ENCODE measurements at places on chromosomes 4 and X. TPM values are rescaled to one million over a fixed set of nuclear protein-coding genes. Genes with fewer than 3 reads are reported as not detected.

DNA sequence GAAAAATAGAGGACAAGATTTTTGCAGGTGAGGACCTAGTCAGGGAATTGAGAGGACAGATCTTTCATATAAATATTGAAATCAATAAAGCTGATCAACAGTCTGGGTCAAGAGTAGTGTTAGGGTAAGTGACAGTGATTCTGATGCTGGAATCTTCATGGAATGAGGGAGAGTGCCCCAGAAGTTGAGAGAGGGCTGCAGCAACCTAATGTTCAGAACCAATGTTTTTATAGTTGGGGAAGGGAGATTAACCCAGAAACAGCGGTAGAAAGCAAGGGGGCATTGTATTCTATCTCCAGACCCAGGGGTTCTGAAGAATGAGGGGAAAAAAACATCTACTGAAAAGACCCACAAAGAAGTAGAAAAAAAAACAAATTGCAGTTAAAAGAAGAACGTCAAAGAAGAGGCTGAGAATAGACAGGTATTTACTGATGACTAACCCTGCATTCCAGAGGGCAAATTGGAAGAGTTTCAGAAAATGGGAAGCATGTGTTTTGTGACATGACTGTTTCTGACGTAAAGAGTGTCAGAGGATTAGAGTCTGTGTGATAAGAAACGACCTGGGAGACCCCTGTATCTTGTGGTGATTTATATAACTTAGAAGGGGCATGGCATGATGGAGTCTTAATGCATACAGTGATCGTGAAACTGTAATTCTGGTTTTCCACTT is 819.6 kb upstream of the EPHA5 start:
- no peak for DNase-seq

DNA sequence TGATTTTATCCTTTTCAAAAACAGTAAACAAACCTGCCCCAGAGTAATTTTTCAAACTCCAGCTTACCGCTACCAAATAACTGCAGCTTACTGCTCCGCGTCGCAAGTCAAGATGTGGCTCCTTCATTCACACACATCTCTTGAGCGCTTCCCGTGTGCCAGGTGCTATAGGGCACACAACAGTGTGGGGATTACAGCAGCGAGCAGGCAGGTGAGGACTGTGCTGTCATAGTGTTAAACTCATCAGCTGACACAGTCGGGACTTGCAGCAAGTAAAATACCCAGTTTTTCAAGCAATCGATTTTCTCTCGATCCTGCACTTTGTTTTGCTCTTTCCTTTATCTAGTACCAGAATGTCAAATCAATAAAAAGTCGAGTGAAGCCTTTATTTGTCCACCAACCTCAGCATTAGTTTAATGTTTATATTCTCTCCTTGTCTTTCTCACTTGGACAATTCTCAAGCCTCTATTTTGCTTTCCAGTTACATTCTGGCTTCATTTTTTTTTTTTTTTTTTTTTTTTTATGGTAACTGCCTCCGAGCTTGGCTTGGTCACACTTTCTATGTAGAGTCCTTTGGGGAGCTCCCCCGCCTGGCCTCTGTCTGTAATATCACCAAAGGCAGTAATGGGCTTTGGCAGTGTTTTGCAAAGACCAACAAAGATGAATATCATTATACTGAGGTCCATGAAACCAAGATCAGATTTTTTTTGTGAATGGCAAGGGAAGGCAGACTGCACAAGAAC is 8.3 kb upstream of the ASB5 start:
- no peak for DNase-seq

DNA sequence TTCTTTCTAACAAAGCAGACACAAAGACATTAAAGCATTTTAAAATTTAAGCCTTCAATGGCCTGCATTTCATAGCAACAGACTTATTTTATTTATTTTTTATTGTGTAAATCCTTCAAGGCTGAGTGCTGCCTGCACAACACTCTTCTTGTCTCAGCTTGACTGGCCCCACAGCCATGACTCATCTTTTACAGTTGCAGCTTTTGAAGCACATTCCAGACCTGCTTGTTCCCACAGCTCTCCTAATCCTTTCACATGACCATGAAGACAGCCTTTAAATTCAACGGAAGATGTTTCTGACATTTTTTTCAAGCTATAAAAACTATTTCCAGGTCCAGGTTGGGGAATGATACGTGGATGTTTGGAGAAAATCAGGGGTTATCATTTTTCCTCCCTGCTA is 276.9 kb upstream of the TACR3 start:
- DNase-seq, result no peak

DNA sequence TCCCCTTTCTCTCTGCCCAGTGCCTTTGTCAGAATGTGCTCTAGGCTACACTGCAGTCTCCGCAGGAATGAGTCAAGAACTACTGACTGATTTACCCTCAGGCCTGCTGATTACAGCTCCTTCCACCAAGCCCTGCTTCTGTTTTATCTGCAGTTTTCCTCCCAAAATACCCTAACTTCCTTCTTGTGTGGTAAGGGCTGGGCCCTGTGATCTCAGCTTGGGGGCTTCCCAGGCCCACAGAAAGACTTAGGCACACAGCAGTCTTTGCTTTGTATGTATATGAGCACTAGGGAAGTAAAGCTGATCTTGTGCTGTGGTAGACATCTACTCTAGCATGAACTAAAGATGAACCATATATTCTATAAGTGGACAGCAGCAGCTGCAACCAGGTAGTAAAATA is 18.8 kb downstream of the PAK3 start:
- no peak for DNase-seq

GRCh38 chr4:91502365-91502764 is 801.4 kb upstream of the GRID2 start:
- DNase-seq, result no peak

IBSP gene
- not detected for total RNA-seq

CDKL2 gene
- total RNA-seq, result not detected

- DNase-seq, result no peak
Measured at GRCh38 chr4:147826288-147826646, 94.4 kb downstream of the ARHGAP10 start.

DNA sequence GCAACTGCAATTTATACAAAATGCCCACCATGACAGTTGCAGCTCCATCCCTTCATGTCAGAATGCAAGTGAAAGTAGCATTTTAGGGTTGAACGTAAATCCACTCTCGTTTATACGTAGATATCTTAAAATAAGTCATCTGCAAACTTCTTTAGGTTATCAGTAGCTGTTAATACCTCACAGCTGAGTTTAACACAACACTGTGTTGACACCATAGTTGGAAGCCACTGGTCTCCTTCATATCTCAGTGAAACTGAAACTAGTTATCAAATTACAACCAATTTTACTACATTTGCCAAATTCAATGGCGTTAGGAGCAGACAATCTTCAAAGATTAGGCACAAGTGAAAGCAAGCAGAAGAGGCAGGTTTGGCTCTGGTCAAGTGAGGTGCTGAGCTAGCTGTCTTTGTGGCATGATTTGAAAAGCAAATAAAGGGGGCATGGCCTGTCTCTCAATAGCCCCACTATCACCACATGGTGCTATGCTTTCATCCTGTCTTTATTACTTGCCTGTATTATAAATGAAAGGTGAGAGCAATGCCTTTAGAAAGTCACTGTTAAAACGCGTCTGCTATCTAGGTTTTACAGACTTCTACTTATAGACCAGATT is 12.3 kb downstream of the PPP3CA start:
- DNase-seq, result no peak

GRCh38 chr4:88177983-88178625 is 19.7 kb upstream of the ABCG2 start:
- no peak for DNase-seq

GRCh38 chrX:123184219-123184865 is at the start of gene GRIA3:
Gene GRIA3 (plus strand): TSS chrX:123184278. CDS start chrX:123184536, 258 bp downstream.
- no peak for DNase-seq

DNA sequence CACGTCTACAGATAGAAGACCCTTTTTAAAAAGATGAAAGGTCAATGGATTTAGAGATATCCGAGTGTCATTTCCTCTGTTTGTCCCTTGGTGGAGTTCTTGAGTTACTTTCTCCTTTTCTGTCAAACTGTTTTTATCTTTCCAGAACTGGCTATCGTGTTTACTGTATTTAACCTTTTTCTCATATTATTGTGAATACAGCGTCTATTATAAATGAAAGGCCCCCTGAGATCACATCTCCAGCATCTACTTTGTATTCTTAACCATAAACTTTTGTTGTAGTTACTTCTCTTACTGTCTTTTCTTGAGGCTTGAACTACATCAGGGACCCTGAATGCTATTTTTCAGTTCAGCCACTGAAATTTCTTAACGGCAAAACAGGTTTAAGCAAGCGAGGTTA is 4.0 kb upstream of the PCDH7 start:
- DNase-seq, result no peak

DNA sequence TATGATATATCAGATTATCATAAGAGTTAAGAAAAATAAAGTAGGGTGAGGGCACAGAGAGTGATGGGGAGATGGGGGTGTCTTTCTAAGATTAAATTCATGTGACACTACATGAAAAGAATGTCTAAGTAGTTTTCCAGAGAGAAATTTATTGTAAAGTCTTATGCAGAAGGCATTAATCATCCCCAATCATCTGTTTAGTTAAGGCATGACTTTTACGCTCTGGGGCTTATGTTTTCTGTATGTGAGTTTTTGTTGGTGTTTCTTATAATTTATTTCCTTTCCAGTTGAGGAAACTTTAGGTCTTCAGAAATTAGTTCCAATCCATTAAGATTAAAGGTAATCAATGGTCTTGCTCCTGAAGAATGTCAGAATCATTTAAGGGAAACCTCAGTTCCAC is 383.0 kb upstream of the GALNT7 start:
- DNase-seq, result no peak

GRCh38 chr4:150867148-150867547 is 147.9 kb downstream of the LRBA start:
- DNase-seq, result no peak

DNA sequence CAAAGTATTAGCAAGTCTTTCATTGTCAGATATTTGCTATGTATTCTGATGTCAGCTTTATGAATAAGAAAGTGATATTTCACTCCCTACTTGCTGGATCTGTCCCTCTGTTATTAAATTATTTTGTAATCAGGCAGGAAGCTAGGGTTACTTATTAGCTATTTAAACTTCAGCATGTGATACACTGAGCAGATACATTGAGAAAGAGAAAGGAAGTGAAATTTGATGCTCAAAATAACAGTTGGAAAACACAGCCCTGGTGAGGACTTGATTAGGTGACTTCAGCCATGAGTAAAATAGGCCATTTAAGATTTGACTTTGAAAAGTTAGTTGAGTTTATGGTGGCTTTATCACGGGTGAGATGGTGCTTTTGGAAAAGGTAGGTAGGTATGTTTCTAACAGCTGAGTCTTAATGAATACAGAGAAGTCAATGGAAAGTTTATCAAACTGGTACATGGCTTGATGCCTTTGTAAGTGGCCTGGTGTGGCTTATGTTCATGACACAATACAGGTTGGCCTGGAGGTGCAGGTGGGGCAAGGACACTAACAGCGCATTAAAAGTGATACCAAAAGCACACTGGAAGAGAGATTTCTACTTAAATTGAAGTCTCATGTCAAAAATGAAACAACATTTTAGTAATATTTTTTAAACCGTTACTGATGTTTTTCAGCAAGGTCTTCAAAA is 321.2 kb upstream of the SPOCK3 start:
- DNase-seq, result no peak

GRCh38 chrX:101337776-101338271 is 10.7 kb downstream of the TIMM8A start:
- DNase-seq, result no peak

DNA sequence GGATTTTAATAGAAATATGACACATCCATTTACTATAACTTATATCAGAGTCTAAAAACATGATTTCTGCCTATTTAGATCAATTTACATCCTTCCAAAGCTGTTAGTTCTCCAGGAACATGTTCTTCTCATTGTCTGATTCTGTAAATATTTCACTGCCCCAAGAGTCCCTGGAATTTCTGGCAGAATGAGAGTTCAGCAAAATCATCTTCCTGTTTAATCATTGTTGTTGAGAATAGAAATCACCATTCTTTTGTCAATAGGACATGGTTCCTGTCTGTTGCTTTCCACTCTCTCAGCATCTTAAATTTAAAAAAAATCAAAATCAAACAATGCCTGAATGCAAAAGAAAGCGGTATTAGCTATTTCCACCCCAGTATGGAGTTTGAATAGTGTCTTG is 172.8 kb upstream of the FRMPD4 start:
- DNase-seq, result no peak

CXCL3 gene
- not detected for total RNA-seq

GRCh38 chrX:45454290-45454689 is 253.6 kb upstream of the DIPK2B start:
- no peak for DNase-seq

- no peak for DNase-seq
Measured at GRCh38 chr4:37985730-37986275, 25.6 kb downstream of the PTTG2 start.

NSUN7 gene
- total RNA-seq, result 1.4 TPM

RHOH gene
- 183 TPM for total RNA-seq

- DNase-seq, result no peak
Measured at GRCh38 chrX:15781961-15782699, 8.2 kb upstream of the ZRSR2 start.

DNA sequence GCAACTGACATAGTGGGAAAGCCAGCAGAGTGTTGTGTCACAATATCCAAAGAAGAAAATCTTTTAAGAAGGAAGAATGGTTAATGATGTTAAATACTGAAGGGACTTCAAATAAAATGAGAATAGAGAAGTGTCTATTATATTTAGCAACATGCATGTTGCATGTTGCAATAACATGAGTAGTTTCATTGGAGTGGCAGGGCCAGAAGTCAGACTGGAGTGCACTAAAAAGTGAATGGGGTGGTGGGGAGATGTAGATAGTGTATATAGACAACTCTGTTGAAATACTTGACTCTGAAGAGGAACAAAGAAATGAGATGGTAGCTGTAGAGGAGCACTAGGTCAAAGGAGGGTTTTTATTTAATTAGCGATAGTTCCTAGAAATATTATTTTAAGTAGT is 9.5 kb upstream of the AMMECR1 start:
- DNase-seq, result no peak

SSX2 gene
- total RNA-seq, result not detected

ERAS gene
- not detected for total RNA-seq

GRCh38 chr4:87527431-87528220 is 1.6 kb downstream of the SPARCL1 start:
- DNase-seq, result no peak

DNA sequence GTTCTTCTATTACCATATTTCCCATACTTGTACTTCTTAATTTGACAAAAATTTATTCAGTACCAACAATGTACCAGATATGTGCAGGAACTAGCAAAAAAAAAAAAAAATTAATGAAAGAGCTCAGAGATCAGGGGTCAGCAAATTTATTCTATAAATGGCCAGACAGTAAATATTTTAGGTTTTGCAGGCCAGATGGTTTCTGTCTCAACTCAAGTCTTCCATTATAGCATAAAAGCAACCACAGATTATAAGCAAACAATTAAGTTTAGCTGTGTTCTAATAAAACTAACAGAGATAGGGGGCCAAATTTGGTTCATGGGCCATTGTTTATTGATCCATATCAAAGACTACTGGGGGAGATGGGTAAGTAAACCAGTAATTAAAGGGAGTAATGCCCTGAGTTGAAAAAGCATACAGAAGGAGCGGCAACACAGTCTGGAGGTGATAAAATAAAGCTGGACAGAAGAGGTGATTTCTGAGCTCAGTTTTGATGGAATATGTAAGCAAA is 19.3 kb downstream of the NEK1 start:
- DNase-seq, result no peak

GRCh38 chr4:8435656-8436121 is 4.8 kb downstream of the ACOX3 start:
- DNase-seq, result peak; percentile 27
